Stimulated activated CD8-positive, alpha-beta memory T cell treated with anti-CD3 and anti-CD28 coated beads, Interleukin-4, amount 100 ng/mL, for 1 hour (primary cell): ENCODE measurements at places on chromosomes 12 and 14.

DNA sequence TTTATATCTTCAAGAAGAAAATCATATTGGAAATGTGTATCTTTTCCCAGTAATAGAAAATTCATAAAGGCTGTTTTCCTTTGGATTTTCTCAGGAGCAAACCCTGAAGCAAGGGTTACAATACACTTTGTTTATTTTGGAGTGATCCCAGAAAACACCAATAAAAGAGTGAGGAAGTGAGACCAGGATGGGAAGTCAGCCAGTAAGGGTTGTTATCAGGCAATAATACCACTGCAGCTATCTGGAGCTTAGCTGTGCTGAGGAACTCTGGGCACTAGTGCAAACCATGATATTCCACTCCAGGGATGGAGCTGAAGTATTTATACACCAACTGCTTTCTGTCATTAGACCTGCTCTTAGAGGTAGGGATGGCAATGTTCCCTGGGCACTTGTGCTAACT is 1002.3 kb downstream of the FLRT2 start:
- no peak for DNase-seq

GRCh38 chr14:45426685-45427282 is 173.8 kb upstream of the MIS18BP1 start:
- DNase-seq: no peak

DNA sequence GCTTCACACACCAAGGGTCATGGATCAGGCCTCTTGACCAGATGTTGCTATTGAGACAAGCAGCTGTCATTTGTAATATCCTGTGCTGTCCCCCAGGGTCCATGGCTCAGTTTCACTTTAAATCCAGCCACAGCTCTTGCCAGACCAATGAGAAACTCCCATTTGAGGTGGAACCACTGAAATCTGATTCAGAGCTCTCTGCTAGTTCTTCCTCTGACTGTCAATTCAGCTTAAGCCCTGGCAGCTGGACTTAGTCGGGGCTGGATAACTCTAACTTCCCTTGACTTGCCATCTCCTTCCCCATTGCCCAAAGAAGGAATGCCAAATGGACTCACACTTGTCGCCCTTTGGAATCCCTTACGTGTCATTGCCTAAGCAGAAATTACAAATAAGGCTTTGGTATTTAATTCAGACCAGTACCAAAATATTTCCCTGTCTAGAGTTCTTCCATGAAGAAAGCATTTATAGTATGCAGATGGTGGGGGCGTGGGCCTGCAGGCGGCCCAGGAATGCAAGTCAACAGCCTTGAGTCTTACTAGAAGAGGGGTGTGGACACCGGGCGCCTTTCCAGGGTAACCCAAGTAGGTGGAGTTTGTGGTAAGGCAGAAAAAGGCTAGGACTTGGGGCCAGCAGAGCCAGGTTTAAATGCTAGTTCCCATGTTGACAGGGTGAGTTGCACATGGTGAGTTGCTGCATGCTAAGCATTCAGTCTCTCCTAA is 96.9 kb upstream of the TMPO start:
- DNase-seq: no peak

GRCh38 chr12:71780237-71780822 is 25.7 kb downstream of the RAB21 start:
- DNase-seq: no peak

DNA sequence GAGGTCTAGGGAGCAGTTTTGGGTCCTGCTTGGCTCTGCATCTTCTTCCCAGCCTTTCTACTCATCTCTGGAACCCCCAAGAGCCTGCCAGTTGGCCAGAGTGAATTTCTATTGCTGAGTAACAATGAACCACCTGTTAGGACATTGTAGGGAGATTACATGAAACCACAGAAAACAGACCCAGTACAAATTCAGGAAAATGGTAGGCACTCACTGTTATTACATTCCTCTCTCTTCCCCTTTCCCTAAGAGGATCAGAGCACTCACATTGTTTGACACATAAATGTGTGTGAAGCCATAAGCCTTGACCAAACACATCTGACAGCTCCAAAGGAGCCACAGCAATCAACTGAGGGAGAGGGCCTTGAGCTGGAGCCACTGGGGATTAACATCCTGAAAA is 216.1 kb downstream of the TMEM132D start:
- no peak for DNase-seq
